ENCODE measurements at places on chromosomes 5 and 9. TPM values are rescaled to one million over a fixed set of nuclear protein-coding genes. Genes with fewer than 3 reads are reported as not detected.

Gene ANKRD18A
- total RNA-seq, result 32.3 TPM

Gene ENTPD8
- 1.0 TPM for total RNA-seq

Gene PCDHB5
- 72.2 TPM for total RNA-seq

Gene HIGD2A
- total RNA-seq, result 103 TPM

- DNase-seq, result no peak
These were observed 203.4 kb downstream of the EFNA5 start for GRCh38 chr5:107467137-107467932.

GRCh38 chr5:65535529-65535987 is 27.4 kb downstream of the CENPK start:
- DNase-seq, result no peak

DNA sequence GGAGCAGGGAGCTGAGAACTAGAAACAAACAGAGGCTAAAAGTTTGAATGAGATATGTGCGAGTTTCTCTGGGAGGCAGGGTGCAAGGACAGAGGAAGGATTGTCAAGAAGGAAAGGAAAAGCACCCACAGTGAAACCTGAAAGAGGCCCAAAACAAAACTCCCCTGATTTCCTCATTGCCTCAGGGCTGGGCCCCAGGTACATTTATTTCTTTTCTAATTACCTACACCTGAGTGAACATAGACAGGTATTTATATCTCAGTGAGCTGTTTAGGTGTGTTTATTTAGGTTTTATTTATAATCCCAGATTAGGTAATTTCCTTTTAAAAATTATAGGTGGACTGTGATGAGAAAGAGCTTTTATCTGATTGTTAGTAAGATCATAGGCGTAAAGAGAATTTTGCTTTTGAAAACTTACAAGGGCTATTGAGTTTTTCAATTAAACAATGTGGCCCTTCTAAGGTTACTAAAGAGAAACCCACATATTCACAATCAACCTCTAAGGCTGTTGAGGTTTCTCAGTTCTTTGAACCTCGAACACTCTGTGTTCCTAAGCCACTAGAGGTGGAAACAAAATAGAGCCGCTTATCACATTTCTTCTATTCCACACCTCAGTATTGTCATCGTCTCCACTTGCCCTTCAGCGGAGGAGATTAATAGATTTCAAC is 344.8 kb downstream of the ZNF608 start:
- DNase-seq, result no peak

DNA sequence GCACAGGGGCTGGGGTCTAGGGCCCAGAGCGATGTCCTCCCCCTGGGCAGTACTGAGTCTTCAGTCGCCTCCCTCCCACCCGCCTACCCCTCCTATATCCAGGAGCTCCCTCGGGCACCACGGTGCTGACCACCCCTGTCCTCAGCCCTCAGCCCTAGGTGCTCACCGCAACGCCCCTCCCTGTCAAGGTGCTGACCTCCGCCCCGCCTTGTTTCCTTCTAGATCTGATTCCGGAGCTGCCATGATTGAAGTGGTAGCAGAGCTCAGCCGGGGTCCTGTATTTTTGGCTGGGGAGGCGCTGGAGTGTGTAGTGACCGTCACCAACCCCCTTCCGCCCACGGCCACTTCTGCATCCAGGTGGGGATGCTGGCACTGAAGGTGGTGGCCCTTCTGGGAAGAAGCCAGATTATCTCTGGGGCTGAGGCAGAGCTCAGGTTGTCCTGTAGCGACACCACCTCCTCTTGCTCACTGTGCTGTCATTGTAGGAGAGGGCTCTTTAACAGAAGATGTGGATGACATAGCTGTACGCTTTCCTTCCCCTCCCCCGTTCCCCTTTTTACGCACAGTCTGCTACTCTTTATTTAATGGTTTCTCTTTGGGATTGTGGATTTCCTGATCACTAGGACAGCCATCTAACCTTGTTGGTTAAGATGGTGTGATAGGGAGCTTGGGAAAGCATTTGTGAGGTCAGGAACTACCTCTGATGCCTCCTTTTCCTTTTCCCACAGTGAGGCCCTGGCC is 598 bp downstream of the RGP1 start:
- DNase-seq, result no peak

DNA sequence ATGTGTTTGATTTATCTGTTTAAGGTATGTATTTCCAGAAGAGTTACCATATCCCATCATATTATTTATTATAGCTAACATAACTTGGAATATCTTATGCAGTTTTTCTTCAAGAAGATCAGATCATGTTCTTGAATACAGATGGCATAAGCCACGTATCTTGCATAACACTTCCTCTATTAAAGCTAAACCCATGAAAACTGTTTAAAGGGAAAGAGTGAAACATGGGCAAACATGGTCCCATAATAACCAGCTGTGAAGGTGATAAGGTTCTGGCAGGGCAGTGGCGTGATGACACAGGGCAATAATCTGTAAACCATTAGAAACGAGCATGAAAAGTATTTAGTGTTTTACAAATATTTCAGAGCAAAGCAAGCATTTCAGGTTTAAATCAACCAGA is 34.2 kb downstream of the EFNA5 start:
- no peak for DNase-seq

DNA sequence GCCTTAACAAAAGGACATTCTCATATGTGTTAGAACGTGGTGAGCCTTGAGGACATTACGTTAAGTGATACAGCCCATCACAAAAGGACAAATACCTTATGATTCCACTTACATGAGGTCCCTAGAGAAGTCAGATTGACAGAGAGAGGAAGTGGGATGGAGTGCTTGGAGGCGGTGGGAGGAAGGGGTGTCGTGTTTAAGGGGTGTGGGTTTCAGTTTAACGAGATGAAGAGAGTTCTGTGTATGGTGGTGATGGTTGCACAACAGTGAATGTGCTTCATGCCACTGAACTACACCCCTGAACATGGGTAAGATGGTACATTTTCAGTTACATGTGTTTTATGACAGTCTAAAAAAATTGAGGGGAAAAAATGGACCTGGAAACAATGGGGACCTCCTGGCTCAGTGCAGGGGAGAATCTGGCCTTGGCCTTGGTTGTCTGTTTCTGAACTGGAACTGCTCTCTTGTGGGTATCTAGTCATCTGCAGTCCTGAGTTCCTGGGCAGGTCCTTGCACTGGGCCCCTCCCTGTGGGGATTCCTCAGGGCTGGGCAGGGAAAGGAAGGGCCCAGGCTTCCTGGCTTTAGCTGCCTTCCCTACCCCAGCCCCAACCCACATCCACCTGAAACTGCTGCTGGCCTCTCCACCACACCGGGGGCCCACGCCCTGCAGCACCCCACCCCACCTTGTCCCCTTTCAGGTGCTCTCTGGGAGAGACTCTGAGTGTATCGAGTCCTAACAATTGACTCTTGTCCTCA is 17.8 kb downstream of the LRRC8A start:
- DNase-seq, result no peak

DNA sequence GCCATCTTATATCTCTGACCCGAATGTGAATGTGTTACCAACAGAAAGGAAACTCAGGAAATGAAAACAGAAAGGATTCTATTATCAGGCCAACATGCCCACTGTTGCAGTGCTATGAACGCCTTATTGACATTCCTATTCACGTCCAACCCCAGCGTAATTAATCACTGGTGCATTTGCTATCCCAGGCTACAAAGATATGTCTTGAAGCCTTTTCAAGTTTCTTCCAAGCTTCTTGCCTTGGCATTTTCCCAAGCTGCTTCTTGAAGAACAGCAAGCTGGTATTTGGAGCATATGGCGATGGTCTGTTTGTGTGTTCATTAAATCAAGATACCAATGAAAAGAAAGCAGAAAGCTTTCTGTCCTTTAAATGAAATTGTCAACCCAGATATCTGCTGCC is 579.2 kb upstream of the ZNF462 start:
- no peak for DNase-seq

- no peak for DNase-seq
These were observed 27.1 kb downstream of the RASGRF2 start for GRCh38 chr5:80987078-80987766.

All from glutamatergic neuron (in vitro differentiated cells).